ENCODE measurements at places on chromosomes 13 and 19.

- DNase-seq: no peak
These were observed 29.1 kb downstream of the EPS15L1 start for GRCh38 chr19:16442386-16443276.

DNA sequence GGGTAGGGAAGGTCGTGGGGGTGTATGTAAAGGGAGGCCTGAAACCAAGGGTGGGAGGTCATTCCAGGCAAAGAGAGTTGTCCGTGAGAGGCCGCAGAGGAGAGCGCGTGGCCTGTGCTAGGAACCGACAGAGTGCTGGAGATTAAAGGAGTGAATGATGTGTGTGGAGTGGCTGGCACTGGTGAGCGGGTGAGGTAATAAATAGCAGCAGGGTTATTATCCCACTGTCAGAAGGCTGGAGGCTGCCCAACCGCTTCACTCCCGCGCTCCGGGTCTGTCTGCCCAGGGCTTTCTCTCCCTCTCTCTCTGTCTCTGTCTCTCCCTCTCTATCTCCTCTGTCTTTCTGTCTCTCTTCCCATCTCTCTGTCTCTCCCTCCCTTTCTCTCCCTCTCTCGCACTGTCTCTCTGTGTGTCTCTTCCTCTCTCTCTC lies 17.4 kb downstream of the ZNF579 start:
- no peak for DNase-seq

DNA sequence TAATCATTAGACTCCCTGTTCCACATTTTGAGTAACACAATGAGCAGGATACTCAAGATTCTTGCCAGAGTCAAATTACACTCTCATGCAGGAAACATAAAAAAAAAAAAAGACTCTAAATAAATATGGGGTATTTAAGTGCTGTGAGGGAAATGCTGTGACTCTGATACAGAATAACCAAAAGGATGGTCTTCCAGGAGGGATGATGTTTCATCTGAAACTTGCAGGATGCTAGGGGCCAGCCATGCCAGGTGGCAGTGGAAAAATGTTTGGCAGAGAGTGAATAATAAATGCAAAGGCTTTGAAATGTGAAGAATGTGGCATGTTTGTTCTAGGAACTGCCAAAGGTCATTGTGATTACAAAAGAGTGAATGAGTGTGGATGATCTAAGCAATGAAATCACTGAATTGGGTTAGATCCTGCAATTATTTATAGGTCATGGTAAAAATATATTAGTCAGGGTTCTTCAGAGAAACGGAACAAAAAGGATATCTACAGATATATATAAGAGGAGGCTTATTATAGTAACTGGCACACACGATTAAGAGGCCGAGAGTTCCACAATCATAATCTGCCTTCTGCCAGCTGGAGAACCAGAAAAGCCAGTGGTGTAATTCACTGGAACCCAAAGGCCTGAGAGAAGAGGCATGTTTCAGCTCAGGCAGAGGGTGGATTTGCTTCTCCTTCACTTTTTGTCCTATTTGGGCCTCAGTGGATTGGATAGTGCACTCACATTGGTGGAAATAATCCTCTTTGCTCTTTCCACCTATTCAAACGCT lies 1832.8 kb upstream of the MIR17HG start:
- DNase-seq: peak; percentile 17

DNA sequence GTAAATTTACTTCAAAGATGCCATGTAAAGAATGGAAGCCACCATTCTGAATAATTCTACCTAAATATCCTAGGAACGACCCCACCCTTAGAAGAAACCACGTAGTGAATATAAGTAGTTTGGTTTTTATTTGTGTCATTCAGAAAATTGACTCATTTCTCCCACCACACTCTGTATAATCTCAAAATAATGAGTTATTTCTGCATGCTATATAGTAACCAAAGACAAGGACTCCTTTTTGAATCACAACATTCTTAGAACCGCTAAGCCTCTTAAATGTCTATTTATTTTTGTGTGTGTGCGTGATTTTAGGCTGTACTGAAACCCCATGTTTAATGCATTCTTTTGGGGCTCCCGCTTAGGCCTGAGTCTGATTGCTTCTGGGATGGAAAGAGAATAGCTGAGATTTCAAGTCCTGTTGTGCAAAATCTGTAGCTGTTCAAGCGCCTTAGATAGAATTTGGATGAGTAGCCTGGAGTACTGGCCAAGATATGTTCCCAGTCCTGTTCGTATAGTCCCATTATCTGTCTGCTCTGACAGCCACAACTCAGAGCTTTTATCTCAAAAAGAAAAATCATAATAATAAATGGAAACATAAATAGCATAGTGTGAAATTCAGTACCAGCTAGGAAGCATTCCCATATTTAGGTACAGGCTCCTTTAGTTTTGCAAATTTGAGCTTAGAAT lies 532.4 kb upstream of the NBEA start:
- no peak for DNase-seq

DNA sequence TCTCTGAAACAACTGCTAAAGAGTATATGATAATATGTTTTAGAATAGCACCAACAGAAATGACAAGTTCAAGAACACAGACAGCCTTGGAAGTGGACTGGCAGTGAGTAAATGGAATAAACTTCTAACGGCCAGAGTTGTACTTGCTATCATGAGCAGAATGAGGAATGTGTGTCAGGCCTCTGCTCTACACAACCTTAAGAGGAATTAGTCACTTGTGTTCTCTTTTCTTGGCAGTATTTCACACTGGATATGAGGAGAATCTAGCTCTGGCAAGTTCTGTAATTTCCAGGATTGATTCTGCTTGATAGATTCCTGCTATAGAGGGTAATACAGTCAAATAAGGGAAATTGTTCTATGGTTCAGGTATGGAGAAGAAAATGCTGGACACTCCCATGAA lies 757.3 kb downstream of the EFNB2 start:
- no peak for DNase-seq

DNA sequence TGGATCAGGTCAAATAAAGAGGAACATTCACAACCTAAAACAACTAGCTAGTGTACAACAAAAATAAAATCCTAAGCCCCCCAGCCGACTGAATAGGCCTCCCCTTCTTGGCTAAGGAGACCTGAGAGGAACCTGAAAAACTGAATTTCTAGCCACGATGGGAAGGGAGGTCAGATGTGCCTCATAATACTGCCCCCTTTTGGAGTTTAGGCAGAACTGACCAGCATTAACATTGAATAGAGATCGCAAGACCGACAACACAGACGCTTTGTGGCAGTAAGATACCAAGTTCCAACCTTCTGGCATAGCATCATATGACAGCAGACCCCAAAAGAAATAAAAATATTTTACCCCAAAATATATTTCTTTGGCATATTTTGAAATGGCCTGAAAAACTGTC lies 15.9 kb downstream of the CBY2 start:
- no peak for DNase-seq

DNA sequence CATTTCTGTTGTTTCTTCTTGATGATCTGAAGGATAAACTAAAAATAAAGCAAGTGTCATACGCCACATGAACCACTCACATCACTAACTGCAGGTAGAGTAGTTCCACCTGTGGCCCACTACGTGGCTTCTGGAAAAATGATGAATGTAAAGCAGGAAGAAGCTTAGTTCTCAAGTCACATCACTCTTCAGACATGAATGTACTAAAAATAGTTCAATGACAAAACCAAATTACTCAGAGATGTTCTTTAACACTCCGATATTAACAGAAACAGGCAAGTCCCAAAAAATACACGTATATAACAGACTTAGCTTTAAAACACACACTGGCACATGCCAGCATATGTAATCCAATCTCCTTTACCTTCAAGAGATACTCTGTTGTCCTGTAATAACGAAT lies 21.6 kb downstream of the RAB20 start:
- DNase-seq: no peak

DNA sequence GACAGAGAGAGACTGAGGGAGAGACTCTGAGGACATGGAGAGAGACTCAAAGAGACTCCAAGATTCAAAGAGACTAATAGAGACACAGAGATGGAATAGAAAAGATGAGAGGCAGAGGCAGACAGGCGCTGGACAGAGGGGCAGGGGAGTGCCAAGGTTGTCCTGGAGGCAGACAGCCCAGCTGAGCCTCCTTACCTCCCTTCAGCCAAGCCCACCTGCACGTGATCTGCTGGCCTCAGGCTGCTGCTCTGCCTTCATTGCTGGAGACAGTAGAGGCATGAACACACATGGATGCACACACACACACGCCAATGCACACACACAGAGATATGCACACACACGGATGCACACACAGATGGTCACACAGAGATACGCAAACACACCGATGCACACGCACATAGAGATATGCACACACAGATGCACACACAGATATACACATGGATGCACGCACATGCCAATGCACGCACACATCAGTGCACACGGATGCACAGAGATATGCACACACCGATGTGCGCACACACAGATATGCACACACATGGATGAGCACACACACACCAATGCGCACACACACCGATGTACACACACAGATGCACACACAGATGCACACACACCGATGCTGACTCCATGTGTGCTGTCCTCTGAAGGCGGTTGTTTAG lies 3.3 kb upstream of the F10 start:
- DNase-seq: no peak

DNA sequence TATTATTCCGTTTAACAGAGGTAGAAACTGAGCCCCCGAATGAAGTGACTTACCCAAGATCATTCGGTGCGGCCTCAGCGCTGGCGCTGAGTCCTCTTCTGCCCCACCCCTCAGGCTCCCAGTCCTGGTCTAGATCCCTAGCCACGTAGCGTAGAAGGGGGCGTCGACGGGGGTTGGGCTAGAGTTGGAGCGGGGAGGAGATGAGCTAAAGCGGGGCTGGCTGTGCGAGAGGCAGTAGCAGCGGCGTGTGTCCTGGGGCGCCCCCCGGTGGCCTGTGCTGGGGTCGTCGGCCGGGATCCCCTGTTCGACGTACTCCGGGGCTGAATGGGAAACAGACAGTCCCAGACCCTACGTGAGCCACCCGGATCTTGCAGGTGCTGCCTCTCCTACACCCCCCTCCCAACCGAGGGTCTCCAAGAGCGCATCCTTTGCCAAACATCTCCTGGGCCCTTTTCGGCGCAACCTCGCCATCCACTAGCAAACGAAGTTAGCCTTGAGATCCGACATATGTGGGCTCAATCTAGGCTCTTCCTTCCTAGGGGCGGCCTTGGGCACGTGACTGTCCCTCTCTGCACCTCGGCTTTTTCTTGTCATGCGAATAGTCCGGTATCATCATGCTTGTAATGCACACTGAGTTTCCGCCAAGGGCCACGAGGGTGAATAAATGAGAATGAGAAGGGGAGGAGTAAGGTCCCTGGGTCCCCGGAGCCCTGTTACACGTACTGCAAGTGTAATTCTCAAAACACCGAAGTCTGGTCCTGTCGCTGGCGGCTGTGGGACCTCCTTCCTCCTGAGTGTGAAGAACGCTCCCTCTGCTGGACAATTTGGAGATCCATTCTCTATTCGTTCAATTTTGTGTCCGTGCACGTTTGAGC lies 47.7 kb downstream of the CYP4F22 start:
- peak; percentile 76 for DNase-seq

DNA sequence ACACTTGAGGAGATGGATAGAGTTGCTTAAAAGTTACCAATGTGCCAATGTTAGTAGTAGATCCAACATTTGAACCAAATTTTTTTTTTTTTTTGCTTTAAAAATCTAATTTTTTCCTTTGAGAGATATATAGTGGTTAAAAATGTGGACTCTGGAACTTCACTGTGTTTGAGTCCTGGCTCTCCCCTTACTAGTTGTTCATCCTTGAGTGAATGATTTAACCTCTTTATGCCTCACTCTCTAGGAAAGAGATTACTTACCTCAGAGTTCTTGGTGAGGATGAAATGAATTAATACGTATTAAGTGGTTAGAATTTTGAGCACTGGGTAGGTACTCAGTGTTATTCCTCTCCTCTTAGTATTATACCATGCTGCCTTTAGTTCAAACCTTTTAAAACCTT lies 24.3 kb downstream of the PDS5B start:
- DNase-seq: no peak

DNA sequence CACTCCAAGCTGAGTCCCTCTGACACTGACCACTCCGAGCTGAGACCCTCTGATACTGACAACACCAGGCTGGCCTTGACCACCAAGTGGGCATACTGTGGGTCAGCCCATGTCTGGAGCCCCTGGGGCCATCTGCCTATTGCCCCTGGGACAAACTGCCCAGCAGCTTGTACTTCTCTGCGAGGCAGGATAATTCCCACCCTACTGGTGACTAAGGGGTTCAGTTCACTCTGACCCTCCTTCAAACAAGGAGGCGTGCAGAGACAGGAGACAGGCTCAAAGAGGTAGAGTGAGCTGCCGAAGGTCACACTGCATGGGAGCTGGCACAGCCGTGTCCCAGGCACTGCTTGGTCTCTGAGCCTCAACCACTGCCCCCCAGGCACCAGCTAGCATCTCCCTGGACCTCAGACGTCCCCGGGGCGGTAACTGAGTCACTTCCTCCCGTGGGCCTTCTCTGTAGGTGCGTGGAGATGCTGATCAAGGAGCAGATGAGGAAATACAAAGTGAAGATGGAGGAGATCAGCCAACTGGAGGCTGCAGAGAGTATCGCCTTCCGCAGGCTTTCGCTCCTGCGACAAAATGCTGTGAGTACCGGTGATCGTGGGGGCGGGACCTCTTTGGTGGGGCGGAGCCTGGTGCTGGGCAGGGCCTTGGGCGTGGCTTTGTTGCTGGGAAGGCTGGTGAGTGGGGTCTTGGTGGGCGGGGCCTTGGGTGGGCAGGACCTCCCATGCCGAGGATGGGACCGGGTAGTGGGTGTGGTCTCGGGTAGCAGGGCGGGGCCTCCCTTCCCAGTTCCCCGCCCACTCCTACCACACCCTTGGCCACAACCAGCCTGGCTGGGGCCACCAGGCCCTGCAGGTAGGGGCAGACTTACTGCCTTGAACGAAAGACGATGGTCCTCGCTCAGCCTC lies 5.8 kb upstream of the USE1 start:
- DNase-seq: peak; percentile 71

GRCh38 chr13:23205807-23206206 lies 25.0 kb downstream of the SGCG start:
- DNase-seq: no peak

- no peak for DNase-seq
These were observed 2193.1 kb downstream of the PCDH9 start for GRCh38 chr13:65036999-65037398.

GRCh38 chr13:31016342-31017325 lies 84.2 kb downstream of the TEX26 start:
- no peak for DNase-seq

DNA sequence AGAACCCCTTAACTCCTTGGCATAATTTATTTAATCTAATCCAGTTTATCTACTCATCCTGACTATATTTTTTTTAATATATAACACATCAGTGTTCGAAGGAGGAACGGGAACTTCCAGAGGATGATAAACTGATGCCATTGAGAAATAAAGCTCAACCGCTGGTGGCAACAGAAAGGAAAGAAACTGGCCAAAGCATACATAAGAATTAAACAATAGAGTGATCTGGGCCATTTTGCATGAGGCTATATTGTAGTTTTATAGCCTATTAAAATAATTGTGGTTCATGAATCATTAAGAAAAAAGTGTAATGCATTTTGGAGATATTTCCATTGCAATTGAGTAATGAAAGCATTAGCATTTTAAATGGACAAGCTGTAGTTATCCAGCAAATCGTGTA lies 94.2 kb downstream of the FRY start:
- DNase-seq: no peak

- no peak for DNase-seq
These were observed 2.5 kb downstream of the RPS19 start for GRCh38 chr19:41862445-41862986.

- peak; percentile 56 for DNase-seq
These were observed 18.8 kb downstream of the GAS6 start for GRCh38 chr13:113845055-113845454.

All from left lung (tissue), 14 donors.